SHP77 treated with DMSO at 0.1 percent for 48 hours (cell line): ENCODE measurements at places on chromosomes 5 and 9.

GRCh38 chr9:129885670-129886106 lies 50.4 kb downstream of the USP20 start:
- DNase-seq = peak; percentile 27

GRCh38 chr5:180350711-180351465 lies 2.2 kb downstream of the GFPT2 start:
- no peak for DNase-seq

DNA sequence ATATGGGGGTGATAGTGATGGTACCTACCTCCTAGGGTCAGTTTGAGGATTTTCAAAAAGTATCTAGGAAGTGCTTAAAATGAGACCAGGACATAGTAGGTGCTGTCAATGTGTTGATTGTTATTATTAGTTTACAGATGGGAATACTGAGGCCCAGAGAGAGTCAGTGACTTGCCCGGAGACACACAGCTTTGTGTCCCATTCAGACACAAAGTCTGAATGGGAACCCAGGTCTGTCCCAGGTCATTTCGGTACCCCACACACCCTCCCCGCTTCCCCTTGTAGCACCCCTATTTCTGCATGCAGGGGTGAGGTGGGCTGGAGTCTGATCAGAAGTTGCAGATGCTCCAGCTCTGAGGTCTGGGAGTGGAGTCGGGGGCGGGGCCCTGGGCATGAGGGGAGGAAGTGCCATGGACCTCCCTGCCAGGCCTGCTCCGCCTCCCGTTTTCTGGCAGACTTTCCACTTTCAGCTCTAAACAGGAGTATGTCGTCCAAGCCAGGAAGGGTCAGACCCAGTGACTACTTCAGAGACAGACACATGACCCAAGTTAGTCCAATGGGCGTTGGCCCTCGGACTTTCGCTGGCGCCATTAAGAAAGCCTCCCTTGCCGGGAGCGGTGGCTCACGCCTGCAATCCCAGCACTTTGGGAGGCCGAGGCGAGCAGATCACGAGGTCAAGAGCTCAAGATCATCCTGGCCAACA lies 3.2 kb upstream of the DBN1 start:
- DNase-seq = no peak

GRCh38 chr9:109027176-109027575 lies 13.9 kb upstream of the CTNNAL1 start:
- no peak for DNase-seq

DNA sequence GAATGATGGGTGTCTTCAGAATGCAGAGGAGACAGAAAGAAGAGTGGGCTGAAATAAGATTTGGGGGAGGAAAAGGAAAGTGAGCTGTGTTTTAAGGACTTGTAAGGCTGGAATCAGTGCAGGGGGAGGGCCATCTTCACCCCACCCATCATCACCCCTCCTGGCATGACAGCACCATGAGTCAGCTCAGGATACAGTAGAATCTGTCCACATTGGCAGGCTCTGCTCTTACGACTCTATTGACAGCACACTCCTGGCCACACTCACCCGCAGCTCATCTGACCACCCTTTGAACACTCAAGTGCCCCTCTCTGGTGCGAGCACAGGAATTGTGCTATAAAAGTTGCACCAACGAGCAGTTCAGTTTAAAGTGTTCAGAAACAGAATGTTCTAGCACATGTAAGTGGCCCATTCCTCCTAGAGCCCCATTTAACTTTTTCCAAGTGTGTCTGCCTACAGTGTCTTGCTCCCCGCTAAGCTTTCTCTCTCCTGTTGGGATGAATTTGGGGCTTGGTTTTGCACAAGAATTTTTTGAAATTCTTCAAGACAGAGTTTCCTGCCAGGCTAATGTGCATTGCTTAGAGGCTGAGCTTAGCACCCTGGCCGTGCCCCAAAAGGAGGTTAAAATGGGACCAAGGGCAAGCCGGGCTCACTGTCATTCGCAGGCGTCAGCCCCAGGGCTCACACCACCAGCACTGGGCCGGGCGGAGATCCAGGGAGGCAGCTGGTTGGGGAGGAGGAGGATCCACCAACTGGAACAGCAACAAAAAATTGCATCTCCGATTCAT lies 12.0 kb downstream of the ADRA1B start:
- DNase-seq = no peak

GRCh38 chr5:14464671-14465070 lies 116.9 kb upstream of the OTULINL start:
- DNase-seq = no peak

DNA sequence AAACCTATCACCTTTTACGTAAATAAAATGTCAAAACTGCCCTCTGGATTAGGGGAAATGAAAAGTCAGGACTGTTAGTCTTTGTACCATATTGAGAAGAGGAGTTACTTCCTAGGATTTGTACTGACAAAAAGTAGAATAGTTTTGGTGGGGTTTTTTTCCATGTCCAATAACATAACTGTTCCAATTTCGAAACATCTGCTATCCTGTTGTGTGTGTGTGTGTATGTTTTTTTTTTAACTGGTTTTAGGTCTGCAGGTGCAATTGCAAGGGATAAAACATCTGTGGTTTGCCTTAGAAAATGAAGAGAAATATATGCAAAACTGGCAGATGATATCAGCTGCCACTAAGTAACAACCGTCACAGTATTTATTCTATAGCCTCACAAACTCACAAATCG lies 506.8 kb downstream of the NFIB start:
- DNase-seq = no peak

- DNase-seq = peak; percentile 90
Measured at GRCh38 chr5:15013654-15014463, 142.3 kb upstream of the ANKH start.

DNA sequence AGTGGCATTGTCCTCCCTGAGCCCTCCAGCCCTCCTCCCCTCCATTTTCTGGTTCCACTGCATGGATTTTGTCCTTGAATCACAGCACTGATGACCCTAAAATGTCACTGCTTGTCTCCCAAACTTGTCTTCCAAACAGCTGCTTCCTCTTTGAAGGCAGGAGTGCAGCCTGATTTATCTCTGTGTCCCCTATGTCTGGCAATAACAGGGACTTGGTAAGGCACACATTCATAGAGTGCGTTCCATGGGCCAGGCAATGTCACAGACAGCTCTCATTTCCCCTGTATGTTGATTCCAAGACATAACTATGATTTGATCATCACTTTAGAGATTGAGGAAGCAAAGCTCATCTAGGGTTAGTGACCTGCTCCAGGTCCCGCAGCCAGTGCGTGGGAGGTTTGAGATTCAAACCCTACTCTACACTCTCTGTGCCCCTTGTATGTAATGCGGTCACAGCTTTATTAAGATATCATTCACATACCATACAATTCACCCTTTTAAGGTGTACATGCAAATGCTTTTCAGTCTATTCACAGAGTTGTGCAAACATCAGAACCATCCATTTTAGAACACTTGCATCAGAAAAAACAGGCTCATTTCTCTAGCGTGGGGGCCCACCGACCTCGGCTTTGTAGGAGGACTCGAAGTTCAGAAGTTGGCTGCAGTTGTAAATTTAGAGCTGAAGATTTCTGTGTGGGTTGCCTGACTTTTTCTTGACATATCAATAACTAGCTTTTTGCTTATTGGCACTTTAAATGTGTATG lies 28.4 kb upstream of the BOD1 start:
- DNase-seq = no peak

DNA sequence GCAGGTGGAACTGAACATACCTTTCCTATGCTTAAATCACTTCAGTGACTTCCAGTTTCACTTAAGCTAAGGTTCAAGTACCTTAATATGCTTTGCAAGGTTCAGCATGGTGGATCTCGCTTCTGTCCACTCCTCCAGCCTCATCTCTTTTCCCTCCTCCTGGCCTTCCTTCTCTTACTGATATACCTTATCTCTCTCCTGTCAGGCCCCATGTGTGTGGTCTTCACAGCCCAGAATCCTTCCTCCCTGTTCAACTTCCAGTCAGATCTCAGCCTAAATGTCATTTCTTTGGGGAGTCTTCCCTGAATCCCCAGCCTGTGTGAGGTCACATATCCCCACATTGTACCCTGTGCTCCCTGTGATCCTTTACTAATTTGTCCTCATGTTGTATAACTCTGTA lies 87.7 kb downstream of the ANGPTL2 start:
- no peak for DNase-seq

- DNase-seq = no peak
Measured at GRCh38 chr5:175642998-175643397, 14.9 kb upstream of the HRH2 start.

DNA sequence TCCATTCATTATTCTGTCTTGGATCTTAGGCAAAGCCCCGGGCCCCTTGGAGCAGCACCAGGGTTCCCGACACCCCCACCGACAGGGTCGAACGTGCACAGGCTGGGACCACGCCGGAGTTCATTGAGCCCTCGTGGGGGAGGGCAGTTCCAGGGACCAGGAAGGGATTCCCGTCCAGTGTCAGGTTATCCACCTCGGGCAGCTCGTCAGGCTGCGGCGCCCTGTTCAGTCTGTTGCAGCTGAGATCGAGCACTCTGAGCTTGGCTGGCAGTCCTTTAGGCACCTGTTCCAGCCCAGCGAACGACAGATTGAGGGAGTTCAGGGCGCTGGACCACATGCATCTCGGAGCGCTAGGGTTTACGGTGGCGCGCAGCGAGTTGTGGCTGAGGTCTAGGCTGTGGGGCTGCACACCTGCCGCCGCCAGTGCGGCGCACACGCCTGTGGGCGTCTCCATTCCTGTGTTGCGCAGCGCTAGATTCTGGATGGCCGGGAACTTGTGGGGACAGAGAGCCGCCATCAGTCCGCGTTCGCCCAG lies 1.1 kb downstream of the CD14 start:
- DNase-seq = no peak

DNA sequence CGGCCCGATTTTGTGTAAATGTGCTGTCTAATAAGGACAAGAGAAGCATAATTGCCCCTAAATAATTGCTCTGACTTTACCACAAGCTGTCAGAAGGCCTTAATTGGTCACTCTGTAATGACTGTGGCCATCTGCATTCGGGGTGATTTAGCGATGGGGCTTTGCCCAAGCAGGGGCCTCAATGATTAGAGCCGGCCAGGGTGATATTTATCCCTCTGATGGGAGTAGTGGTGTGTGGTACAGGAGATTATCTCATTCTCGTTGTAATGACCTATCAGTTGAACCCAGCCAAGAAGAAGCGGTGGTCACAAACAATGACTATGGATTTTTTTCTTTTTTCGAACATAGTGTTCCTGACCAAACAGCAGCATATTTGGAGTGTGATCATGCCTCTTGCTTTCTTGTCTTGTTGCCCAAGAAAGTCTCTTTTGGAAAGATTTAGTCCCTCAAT lies 72.0 kb upstream of the SAP30L start:
- DNase-seq = no peak

GRCh38 chr5:10941900-10942299 lies 180.9 kb upstream of the DAP start:
- DNase-seq = no peak

DNA sequence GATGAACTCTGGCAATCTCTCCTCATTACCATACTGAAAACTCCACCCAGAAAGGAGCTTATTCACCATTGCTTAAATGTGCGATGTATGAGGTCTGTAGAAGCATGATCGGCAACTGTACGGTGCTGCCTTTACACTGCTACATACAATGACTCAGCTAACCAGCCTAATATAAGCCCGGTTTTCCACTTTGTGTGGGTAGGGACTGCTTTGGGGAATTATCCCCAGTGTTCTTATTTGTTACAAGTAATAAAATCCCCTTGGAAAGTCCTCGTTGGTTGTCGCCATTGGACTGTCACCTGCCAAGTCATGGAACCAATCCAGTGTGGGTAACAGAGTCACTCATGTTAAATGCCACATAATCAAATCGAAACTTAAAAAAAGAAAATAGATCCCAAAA lies 23.5 kb upstream of the TENT2 start:
- no peak for DNase-seq

- DNase-seq = no peak
Measured at GRCh38 chr5:135921388-135921787, 25.7 kb upstream of the IL9 start.

- no peak for DNase-seq
Measured at GRCh38 chr5:35239476-35239875, 9.2 kb upstream of the PRLR start.

DNA sequence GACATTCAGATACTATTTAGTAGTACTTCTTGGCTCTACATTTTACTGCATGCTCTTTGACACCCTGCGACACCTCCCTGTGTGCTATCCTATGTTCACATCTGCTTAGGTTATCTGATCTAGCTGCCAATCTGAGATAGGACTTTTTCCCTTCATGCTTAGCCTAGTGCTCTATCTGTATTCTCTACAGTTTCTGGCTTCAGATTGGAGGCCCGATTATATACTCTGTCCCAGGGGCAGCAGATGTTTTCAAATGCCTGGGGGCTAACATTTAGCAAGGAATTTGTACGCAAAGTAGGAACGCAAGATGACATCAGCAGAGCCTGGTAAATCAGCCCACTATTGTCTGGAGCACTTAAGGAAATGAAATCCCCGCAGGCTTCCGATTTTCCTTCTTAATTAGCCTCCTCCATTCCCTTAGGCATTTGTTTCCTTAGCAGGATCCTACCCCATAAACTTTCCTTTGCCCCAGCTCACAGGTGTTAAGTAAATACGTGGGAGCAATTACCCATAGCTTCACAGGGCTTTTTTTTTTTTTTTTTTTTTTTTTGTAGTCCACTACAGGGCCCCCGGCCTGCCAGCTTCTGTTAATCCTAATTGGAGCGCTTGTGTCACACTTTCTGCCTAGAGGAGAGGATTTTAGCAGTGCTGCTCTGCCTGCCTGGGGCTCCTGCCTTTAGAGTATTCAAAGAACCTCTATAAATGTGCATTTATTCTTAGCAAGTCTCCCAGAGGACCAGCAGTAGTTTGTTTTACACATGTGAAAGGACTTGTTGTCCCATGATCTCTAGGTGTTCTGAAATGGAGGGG lies 61.1 kb upstream of the LPAR1 start:
- no peak for DNase-seq

GRCh38 chr5:142952229-142952628 lies 182.1 kb downstream of the ARHGAP26 start:
- DNase-seq = no peak
